Adrenal gland (tissue), 19 donors: ENCODE measurements at places on chromosomes 5 and 9. TPM values are rescaled to one million over a fixed set of nuclear protein-coding genes. Genes with fewer than 3 reads are reported as not detected.

FGFR4 gene
- total RNA-seq: 25.0 TPM

LHX6 gene
- 0.48 TPM for total RNA-seq

LRRC19 gene
- not detected for total RNA-seq

SCGB3A1 gene
- 1.4 TPM for total RNA-seq
